Natural killer cell (primary cell): ENCODE measurements at places on chromosomes 2 and 18.

DNA sequence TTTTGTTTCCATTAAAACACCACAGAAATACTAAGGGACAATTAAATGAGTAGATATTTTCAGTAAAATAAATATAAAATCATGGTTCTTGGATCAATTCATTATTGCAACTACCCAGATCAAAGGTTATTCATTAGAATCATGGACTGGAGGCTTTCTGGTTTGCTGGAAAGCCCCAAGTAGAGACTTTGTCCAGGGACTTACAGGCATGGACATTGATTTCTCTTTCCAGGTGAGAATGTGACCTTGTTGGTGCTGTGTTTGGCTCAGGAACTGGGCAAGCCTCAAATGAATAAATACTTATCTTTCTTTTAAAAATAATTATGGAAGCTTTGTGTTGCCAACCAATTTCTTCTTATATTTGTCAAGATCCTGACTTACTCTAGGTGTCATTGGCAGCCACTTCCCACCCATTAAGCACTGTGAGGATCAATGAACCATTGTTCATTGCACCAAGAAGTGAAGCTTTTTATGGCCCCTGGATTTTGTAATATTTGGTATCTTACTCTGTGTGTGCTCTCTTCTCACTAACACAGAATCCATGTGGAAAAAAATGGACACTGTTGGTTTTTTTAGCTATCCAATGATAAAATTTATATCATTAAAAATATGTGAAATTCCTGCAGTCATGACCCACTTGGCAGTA lies 205.8 kb upstream of the NRXN1 start:
- H3K4me1 ChIP-seq = no peaks in the 10 kb centered on the region
- no peak overlapping the region for H3K27ac ChIP-seq
- H3K36me3 ChIP-seq = no peaks in the 10 kb centered on the region
- no peak for DNase-seq
- no peaks in the 10 kb centered on the region for H3K27me3 ChIP-seq
- H3K4me3 ChIP-seq = no peak overlapping the region

DNA sequence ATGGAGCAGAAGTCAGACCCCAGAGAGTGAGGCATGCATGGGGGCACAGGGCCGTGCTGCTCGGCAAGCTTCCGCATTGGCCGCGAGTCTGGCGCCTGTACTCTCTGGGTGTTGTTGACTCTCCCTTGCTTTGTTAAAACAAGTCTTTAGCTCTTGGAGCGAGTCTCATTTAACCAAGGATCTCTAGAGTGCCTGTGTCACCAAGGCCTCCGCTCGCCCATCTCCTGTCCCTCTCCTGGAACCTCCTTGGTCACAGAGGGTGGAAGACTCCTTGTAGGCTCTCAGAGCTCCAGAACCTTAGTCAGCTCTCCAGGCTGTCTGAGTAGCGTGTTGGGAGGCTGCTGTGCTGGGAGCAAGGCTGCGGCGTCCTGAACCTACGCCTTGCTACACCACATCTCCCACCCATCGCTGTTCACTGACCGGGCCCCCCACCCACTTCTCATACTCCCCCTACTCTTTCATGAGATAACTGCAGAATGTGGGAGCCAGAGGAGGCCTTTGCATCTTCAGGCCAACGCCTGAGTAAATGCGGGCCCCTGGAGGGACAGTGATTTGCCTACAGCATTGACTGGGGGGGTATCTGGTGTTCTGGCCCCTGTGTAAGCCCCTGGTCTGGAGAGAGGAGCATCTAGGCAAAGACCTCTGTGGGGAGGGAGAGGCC lies 66.1 kb downstream of the CIB4 start:
- H3K27ac ChIP-seq = no peak overlapping the region
- H3K36me3 ChIP-seq = no peaks in the 10 kb centered on the region
- H3K27me3 ChIP-seq = no peaks in the 10 kb centered on the region

- H3K4me3 ChIP-seq = no peak overlapping the region
- H3K27ac ChIP-seq = no peak overlapping the region
- DNase-seq = no peak
- H3K36me3 ChIP-seq = no peaks in the 10 kb centered on the region
- no peaks in the 10 kb centered on the region for H3K27me3 ChIP-seq
Observed at GRCh38 chr2:187550857-187551256, 3.4 kb downstream of the TFPI start.

DNA sequence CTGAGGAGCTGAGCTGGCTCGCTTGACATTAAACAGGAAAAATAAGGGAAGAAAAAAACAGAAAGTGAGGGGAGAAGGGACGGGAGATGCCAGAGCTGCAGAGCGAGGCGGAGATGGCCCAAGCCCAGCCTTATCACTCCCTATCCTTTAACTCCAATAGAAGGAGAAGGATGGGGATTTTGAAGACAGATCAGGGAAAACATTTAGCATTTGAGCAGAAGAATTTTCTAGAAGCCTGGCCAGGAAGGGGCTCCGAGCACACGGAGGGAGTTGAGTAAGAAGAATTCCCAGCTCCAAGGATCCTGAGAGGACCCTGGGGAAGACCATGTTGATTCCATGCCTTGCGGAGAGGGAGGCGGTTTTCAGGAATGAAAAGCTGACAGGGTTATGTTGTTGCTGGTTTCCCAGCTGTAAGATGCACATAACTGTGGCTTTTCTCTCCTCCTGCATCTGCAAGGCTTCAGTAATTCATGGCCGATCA lies 35.6 kb downstream of the TWIST2 start:
- DNase-seq = no peak
- H3K4me3 ChIP-seq = no peak overlapping the region
- H3K4me1 ChIP-seq = no peaks in the 10 kb centered on the region

GRCh38 chr2:883803-884748 lies 66.6 kb upstream of the SNTG2 start:
- no peak overlapping the region for H3K4me3 ChIP-seq
- no peaks in the 10 kb centered on the region for H3K36me3 ChIP-seq
- H3K27ac ChIP-seq = no peak overlapping the region
- no peak for DNase-seq
- no peaks in the 10 kb centered on the region for H3K27me3 ChIP-seq

DNA sequence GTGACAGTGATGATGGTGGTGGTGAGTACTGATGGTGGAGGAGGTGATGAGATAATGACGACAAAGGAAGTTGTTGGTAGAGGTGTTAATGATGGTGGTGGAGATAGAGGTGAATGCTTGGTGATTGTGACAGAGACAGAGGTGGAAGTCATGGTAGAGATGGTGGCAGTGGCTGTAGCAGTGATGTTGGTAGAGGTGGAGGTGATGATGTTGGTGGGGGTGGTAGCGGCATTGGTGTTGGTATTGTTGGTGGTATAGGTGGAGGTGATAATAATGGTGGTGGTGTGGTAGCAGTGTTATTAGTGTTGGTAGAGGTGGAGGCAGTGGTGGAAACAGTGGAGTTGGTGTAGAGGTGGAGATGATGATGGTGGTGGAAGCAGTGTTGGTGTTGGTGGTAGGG lies 36.4 kb downstream of the LYPD1 start:
- H3K27ac ChIP-seq = no peak overlapping the region
- H3K36me3 ChIP-seq = no peaks in the 10 kb centered on the region

- H3K27ac ChIP-seq = no peak overlapping the region
- H3K4me1 ChIP-seq = no peaks in the 10 kb centered on the region
- no peaks in the 10 kb centered on the region for H3K27me3 ChIP-seq
- no peaks in the 10 kb centered on the region for H3K36me3 ChIP-seq
- H3K4me3 ChIP-seq = no peak overlapping the region
Observed at GRCh38 chr2:44573996-44574395, 212.2 kb downstream of the CAMKMT start.

GRCh38 chr2:181051861-181052522 lies 71.6 kb downstream of the UBE2E3 start:
- no peak overlapping the region for H3K4me3 ChIP-seq
- H3K4me1 ChIP-seq = no peaks in the 10 kb centered on the region
- H3K27me3 ChIP-seq = no peaks in the 10 kb centered on the region
- no peak for DNase-seq
- no peak overlapping the region for H3K27ac ChIP-seq

- no peaks in the 10 kb centered on the region for H3K36me3 ChIP-seq
- H3K27ac ChIP-seq = no peak overlapping the region
Observed at GRCh38 chr2:231181860-231182512, 16.4 kb upstream of the ARMC9 start.
